ENCODE measurements at places on chromosomes 2 and 18.

DNA sequence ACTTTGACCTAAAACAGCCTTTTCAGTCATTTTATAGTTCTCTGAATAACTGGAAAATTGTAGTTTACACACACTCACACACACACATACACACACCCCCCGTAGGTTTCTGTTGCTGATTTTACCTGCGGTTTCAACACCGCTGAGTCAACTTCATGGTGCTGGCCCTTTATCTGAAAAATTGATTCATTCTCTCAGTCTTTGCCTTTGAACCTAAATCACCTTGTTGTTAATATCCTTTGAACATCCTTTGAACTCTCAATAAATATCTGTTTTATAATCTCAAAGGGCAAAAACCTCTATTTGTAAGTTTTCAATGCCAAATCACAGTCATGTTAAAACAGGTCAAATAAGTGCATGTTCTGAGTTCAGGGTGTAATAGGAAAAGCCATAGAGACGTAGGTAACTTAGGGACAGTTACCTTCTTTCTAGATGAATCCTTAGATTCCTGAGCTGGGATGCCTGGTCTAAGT, 109.0 kb upstream of the BZW1 start:
- DNase-seq: no peak

DNA sequence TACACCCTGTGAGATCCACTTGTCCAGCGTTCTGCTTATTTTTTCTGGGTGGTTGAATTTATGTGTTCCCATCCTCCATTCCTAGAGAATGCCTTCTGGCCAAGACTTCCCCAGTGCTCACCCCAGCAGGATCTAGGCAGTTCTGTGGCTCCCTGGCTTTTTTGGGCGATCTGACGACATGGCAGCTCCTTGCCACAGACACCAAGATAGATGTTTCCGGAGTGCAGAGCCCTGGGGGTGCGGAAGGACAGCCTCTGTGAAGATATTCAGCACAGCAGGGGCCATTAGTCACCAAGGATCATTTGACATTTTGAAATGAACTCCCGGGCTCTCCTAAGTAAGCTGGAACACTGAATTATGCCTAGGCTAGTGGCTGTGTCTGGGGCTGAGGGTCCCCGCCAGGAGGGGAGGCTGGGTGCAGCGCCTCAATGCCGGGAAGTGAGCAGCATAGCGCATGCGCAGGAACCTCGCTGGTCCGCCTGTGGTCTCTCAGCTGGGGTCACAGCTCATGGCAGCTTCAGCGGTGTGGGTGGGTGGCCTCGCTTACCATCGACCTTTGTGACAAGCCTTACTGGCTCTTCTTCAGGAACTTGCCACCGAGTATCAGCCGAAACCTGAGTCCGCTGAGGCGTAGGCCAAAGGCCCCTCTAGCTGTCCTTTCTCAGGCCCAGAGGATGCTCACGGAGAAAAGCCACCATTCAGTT, 60.3 kb downstream of the MEX3C start:
- DNase-seq: no peak

DNA sequence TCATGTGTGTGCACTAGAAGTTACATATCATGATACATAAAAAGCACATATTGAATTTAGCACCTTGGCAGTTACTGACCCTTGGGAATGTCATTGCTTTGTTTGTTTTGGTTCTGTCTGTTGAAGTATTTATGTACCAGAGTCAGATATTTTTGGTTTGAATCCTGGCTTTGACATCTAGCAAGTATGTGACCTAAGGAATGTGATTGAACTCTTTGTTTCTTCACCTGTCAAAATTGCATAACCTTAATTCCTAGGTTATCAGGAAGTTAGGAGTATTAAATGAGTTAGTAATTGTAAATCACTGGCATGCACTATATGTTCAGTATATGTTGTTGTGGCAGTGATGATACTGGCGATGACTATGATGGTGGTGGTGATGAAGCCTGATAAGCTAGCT, 1003.5 kb upstream of the NRXN1 start:
- DNase-seq: no peak

- no peak for DNase-seq
Measured at GRCh38 chr2:14081521-14081920, 551.0 kb upstream of the LRATD1 start.

GRCh38 chr2:149799013-149799705, 211.6 kb upstream of the MMADHC start:
- DNase-seq: no peak

GRCh38 chr2:143682436-143683055, 553.3 kb downstream of the ARHGAP15 start:
- DNase-seq: no peak

GRCh38 chr2:145729993-145730770, 1210.3 kb upstream of the ZEB2 start:
- no peak for DNase-seq

GRCh38 chr2:45889620-45890370, 238.3 kb downstream of the PRKCE start:
- no peak for DNase-seq

DNA sequence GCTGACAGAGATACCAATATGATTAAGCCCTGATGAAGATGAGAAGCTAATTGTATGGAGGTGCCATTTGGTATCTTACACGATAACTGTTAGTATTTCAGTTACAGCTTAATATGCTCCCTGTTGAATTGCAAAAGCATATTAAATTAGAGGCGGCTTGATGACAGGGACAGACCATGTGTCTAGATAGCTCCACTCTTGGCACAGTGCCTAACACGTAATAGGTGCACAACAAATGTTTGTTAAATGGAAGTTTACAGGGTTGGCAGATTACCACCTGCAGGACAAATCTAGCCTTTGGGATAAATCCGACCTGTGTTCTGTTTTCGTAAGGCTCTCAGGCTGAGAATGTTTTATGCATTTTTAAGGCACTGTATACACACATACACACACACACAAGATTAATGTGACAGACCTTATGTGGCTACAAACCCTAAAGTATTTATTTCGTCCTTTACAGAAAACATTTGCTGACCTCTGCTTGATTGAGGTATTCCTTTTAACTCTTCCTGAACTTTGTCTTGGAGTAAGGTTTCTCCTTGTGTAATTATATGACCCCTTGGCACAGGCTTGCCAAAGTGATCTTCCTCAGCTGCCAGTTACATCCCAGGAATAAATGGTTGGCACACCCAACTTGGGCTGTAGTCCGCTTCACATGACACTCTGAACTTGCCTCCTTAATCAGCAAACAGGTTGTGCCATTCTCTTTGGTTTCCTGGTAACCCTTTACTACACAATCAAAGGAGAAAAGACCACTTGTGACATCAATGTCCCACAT, 348.9 kb downstream of the HRH4 start:
- no peak for DNase-seq

DNA sequence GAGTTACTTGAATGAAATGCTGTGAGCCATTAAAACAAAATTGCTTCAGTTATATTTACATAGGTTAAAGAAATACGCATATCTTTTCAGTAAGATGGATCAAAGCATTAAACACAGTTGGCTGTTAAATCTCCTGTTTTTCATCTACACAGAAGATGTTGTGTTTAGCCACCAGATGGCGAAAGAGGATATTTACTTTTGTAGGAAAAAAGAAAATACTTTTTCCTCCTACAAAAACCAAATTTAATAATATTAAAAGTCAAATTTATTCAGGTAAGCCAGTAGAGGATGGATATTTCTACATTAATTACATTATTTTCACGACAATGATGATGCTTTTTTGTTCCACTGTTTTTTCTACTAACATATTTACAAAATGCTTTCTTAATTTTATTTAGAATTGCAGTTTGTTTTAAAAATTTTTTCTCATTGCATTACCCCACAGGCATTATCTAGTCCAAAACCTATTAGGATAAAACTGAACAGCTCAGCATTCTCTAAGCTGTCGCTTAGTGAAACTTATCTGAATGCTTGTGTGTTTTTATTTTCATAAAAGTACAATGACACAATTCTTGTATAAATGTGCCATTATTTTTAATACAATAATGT, 173.7 kb downstream of the ASXL3 start:
- no peak for DNase-seq

DNA sequence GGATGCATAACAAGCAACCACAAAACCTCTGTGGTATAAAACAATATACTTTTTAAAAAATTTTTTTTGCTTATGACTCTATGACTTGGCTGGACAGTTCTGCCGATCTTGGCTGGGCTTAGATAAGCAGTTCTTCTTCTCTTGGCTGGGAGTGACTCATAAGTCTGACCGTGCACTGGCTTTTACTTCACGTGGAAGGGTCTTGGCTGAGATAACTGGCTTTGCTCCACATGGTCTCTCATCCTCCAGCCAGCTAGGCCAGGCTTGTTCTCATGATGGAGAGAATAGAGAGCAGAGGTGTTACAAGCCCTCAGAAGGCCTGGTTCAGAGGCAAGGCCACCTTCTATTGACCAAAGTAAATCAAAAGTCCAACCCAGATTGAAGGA, 178.9 kb upstream of the SERPINE2 start:
- no peak for DNase-seq

GRCh38 chr2:85773692-85774091, 19.9 kb downstream of the ATOH8 start:
- no peak for DNase-seq

DNA sequence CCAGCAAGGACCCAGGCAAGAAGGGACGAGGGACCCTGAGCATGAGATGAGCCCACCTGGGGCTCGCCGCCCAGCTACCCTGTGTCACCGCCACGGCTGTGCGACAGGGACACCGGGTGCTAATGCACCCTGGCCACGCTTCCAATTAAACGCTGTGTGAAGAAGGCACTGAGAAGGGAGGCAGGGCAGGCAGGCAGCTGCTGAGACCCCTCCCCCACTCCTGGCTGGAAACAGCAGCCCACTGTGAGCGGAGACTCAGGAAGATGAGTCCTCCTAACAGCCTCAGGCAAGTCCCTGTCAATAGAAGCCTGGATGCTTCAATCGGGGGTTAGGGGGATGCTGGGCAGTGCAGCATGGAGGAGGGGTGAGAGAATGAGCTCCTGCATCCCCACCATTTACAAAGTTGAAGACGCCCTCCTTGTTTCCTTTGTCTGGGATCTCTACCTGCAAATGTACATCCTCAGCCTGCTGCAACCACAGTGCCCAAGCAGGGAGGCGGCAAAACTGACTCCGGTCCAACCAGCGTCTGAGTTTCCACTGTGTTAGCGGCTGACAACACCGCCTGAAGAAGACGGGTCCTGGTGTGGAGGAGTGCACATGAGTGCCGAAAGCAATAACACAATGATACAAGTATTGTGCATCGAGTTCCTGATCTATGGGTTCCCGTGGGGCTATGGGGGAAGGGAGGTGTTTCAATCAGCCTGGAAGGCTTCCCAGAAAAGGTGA, 12.8 kb downstream of the TMEM163 start:
- no peak for DNase-seq

- DNase-seq: no peak
Measured at GRCh38 chr18:34511435-34511834, 198.7 kb upstream of the DTNA start.

All from germinal center (tissue), 1 donor.